WTC11 (cell line): ENCODE measurements at places on chromosomes 7 and 10.
A peak's percentile ranks its signal among the peaks of the same experiment; 100 is the strongest.

DNA sequence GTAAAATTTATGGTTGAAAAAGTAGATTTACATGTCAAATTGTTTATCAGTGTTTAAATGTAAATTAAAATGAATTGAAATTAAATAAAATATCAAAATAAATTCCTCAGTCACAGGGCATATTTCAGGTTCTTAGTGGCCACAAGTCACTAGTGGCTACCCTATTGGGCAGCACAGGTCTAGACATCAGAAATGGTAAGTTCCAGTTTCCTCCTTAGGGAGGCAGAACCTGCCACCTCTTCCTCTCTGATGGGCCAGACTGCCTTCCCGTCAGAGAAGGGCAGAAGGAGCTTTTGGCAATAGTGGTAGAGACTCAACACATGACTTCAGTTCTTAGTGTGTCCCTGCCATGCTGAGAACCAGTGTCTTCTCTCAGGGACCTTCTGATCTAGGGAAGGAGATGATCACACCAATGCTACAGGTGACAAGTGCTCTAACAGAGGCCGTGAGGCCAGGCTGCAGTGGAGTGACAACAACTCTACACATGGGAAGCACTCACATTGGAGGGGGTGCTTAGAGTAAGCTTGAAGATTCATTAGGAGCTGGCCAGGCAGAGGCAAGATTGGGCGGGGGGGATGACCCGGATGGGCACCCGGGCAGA, 14.4 kb upstream of the PCBD1 start:
- peak; percentile 4 for DNase-seq

GRCh38 chr7:68409851-68410250, 1188.4 kb upstream of the AUTS2 start:
- DNase-seq, result no peak

DNA sequence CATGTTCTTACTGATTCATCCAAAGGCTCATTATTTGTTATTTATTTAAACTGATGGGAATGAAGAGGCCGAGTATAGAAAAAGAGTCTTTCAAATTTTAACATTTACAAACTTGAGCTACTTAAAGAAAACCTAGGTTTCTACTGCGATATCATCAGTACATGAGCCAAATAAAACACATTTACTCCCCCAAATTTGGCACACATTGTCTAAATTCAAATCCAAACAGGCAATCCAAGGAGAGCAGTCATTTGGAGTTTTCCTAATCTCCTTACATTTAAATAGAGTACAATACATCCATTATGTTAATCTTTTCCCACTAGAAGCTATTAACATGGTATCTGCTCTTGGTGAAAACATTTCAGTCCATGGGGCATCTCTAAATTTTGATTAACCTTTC, 2.2 kb downstream of the NMT2 start:
- DNase-seq, result no peak

DNA sequence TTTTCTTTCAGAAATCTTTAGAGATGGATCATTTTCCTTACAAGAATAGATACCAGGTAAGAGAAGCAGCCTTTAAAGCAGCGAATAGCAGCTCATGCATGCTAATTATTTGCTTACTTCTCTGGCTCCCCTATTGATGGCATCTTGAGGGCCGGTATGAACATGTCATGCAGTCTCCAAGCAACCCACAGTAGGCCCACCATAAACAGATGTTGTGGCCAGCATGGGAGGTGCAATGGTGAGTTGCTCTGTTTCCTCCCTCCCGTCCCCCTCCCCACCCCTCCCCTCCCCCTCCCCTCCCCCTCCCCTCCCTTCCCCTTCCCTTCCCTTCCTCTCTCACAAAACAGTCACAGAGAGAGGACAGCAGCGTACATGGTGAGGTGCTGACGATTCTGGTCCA, 9.7 kb upstream of the ZNF273 start:
- DNase-seq, result no peak

DNA sequence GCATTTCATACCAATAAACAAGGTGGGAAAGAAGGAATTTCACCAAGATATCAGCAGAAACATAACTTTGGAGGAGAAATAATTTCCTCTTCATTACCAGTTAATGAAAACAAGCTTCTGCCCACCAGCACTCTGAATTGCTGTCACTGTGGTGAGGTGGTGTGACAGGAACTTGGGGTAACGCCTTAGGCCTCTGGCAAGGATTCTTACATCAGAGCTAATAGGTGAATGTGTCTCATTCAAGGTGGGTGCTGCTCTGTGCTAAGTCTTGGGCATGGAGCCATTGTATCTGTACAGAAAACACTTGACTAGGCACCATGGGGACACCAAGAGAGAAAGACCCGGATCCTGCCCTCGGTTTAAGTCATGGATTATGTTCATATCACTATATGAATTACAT, 8.3 kb upstream of the LOXL4 start:
- no peak for DNase-seq

GRCh38 chr10:71314028-71314693, 4.9 kb upstream of the SLC29A3 start:
- DNase-seq, result peak; percentile 52

DNA sequence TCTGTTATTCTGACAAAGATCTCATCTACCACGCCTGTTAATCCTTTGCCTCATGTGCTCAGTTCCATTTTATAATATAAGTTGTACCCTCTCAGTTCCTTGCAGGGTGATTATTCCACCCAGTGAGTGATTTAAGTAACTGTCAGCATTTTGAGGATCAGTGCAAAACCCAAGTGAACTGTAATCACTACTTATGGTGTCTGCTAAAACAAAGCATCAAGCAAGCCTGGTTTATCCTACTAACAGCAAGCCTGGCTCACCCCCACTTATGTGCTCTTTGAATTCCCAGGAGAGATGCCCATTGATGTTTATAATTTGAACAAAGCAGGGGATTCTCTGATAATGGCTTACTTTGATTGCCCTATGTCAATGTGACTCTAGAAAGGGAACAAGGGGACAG, 186.8 kb upstream of the LRGUK start:
- no peak for DNase-seq

- DNase-seq, result no peak
Measured at GRCh38 chr7:132373879-132374278, 202.4 kb downstream of the PLXNA4 start.

DNA sequence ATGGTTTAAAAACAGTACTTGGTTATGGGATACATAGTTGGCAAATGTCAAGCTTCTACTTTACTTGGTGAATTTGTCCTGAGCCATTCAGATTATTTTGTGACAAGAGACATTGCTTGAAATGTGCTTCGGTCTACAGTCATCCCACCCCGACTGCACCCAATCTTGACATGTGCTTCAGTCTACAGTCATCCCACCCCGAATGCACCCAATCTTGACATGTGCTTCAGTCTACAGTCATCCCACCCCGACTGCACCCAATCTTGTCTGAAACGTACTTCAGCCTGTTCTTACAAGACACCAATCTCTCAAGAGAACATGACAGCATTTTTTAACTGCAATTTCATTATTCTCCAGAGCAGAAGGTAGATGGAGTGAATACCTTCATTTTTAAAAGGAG, 47.8 kb downstream of the PRKCQ start:
- DNase-seq, result no peak

GRCh38 chr10:50379616-50380015, 128.3 kb upstream of the ASAH2 start:
- no peak for DNase-seq

- no peak for DNase-seq
Measured at GRCh38 chr7:2412587-2413201, 9.3 kb downstream of the CHST12 start.

DNA sequence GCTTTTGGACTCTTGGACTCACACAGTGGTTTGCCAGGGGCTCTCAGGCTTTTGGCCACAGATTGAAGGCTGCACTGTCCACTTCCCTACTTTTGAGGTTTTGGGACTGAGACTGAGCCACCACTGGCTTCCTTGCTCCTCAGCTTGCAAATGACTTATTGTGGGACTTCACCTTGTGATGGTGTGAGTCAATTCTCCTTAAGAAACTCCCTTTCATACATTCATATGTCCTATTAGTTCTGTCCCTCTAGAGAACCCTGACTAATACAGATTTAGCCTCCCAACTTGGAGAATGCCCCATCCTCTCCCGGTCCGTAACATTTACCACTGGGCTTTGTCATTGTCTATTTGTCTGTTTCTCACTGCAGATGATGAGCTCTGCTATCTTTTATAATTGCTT, 52.8 kb upstream of the CUL1 start:
- DNase-seq, result no peak

GRCh38 chr7:91573405-91573804, 307.1 kb downstream of the MTERF1 start:
- no peak for DNase-seq

DNA sequence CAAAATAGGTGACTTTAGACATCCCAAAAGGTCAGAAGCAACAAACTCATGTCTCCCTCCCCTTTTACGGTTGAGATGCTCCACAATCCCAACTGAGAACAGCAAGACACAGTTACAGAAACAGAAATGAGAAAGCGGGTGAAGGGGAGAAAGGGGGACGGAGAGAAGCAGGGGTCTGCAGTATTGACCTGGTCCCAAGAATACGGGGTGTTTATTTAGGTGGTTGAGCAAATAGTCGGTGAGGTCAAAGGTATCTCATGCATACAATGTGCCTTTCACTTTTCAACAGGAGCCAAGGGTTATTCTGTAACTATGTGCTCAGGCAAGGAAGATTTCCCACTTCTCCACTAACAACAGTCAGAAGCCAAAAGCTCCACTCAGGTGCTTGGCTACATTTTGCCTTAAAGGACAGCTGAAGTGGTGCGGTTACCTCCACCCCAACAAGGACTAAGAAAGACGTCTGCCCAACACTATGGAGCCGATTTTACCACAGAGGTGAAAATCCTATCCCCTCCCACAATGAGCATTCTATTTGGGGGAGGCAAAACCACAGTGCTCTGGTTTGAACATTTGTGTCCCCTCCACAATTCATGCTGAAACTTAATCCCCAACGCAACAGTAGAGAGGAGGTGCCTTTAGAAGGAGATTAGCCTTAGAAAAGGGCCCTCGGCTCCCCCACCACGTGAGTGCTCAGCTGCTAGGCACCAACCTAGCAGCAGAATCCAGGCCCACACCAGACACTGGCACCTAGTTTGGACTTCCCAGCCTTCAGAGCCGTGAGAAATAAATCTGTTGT, 77.9 kb downstream of the PARD3 start:
- DNase-seq, result no peak

GRCh38 chr10:60487543-60487942, 97.9 kb upstream of the ANK3 start:
- no peak for DNase-seq

DNA sequence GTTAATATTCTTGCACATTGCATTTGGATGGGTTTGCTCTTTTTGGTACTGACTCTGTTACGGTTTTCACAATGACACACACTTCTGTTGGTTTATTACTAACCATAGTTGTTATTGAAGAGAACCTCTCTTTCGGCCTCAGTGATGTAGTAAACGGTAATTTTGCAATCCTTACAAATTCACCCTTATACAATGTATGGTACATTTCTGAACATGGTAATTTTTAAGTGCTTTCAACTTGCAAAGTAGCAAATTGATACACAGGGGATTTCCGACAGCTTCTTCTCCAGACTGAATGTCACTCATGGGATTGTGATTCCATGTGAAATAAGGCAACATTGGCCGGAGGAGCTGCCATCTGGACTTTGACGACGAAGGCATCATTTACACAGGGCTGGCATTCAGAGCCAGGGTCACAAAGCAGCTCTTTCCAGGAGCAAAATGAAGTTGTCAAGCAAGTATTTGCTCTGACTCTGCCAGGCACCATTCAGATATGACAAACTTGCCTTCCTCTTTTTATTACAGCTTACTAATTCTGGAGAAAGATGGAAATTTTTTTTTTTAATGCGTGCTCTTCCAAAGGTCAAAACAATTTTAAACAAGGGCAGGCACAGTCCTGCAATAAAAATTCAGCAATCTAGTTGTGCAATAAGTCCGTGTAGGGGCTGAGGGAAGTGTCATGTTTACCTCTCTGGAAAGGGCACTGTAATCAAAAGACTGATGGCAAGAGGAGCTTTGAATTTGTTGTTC, 711.5 kb upstream of the C7orf33 start:
- no peak for DNase-seq

DNA sequence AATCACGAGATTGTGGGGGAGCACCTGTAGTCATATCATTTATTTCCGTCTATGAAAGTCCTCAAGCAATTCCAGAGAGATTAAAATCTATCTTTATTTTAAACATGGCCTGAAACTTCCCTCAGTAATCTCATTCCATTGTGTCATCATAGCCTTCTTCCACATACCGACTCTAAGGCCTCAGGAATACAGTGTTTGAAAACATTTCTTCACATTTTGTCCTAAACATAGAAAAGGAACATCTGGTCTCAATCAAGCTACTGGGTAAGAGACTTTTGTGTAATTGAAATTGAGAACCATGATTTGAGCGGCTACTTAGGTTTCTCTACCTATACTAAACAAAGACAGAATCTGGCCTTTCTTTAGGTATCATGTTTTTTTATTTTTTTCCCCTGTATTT, 78.0 kb upstream of the ELMO1 start:
- no peak for DNase-seq

GRCh38 chr7:154865984-154866685, 136.8 kb downstream of the PAXIP1 start:
- no peak for DNase-seq

GRCh38 chr7:75591467-75592255, 99.5 kb downstream of the SPDYE5 start:
- no peak for DNase-seq

DNA sequence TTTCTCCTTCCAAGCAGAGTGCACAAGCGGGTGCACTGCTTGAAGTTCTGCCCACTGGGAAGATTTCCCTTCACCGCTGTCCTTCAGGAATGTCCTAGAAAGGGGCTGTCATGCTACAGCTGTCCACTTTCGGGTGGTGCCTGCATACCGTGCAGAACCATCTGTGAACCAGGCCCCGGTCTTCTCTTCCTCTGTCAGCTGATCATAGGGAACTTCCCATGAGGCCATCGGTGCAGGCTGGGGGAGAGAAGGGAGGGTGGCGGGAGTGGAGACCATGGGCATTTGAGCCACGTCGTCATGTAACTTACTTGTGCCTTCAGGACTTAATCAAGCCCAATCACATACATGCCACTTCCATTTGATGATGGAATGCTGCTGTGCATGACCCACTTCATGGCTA, 111.6 kb downstream of the NKX6-2 start:
- DNase-seq, result peak; percentile 2

- no peak for DNase-seq
Measured at GRCh38 chr10:22934726-22935125, 6.9 kb downstream of the ARMC3 start.

GRCh38 chr7:44709011-44709915, 39.4 kb upstream of the ZMIZ2 start:
- DNase-seq, result no peak

- no peak for DNase-seq
Measured at GRCh38 chr7:105890290-105890997, 14.0 kb upstream of the ATXN7L1 start.

DNA sequence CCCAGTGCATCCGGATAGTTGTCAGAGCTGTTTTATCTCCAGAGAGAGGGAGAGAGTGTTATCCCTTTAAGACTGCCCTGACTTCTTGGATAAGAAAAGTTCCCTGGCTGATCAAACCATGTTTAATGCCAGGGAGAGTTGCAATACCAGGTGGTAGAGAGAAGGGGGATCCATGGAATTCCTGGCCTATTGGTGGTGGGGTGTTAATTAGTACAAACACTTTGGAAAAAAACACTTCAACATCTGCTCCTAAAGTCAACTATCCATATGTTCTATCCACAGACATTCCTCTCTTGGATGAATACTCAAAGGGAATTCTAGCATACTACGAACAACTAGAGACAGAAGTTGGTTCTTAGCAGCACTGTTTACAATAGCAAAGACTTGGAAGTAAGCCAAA, 307.2 kb downstream of the TCERG1L start:
- no peak for DNase-seq
